Activated CD4-positive, alpha-beta T cell treated with anti-CD3 and anti-CD28 coated beads, Interleukin-2, amount 10 ng/mL, durations not matched to agents 7 days and 5 days (primary cell): ENCODE measurements at places on chromosomes 3 and 15.
A peak's percentile ranks its signal among the peaks of the same experiment; 100 is the strongest.

DNA sequence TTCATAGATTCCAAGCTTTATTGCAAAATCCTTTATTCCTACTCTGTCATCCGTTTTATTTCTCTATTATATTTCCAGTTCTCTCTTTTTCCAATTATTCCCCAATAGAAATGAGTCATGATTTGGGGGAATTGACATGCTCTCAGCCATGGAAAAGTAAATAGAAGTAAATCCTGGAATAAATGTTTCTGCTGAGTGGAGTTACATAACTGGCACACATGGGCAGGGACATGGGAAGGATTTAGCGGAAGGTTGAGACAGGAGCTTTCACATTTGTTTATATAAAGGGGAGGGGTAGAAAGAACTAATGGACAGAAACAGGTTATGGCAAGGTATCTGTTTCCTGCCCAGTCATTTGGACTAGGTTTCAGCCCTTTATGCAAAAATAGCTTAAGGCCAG, 221.6 kb downstream of the PLOD2 start:
- DNase-seq, result no peak

DNA sequence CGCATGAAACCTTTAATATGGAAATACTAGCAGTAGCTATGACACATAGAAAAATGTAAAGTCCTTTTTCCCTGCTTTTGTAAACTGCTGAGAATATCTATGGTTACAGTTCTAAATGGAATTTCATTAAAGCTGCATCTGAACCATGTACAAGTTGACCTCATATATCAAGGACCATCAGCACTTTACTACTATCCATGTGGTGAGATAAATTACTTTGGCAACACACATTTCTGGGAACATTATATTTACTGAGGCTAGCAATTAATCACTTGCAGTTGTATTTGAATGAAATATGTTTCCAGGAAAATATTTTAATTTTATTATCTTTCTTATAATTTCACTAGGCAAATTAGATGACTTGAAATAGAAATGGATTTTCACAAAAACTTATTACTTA, 545.5 kb downstream of the NAALADL2 start:
- no peak for DNase-seq

DNA sequence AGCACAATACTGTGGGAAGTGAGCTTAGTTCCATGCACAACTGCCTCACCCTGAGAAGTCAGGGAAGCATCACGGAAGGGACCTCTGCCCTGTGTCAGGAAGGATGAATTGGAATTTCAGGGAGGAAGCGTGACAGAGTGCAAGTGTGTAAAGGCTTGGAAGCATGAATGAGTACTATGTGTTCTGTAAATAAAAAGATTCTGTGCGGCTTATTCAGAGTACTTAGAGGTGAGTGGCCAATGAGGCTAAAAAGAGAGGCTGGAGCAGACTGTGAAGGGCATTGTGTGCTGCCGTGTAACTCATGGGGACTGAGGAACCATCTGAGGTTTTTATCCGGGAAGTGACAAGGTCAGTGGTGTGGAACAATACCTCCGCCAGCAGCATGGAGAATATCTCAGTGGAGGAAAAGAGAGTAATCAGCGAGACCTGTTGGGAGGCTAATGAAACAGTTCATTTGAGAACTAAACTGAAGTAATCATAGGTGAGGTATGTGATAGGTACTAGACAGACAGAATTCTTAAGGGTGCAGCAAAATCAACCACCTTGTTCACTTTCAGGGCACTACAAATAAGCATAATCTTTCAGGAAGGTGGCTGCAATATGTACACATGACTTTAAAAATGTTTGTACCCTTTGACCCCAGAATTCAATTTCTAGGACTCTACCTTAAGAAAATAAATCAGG, 64.9 kb upstream of the SPRED1 start:
- no peak for DNase-seq

DNA sequence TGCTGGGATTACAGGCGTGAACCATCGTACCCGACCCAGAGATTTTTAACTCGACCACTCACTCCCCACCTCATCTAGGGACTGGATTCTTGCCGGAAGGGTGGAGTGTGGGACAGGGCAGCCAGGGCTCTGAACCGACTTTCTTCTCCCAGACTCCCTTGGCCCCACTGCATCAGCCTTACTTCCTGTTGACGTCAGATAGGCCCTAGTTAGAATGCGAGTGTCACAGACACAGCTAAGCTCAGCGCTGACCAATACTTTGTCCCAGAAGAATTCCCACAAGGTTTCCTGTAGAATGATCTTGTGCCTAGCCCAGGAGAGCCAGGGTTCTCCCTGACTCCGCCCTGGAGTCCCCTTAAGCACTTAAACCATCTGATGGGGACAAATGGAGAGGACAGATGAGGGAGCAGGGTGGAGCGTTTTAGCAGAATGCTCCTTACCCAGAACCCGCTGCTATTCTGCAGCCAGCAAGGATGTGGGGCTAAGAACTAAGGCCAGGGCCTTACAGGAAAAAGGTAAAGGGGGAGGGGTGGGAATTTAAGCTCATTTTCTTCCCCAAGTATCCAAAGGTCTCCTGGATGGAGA, 5.8 kb upstream of the TUSC2 start:
- DNase-seq, result no peak

- DNase-seq, result no peak
Observed at GRCh38 chr3:184300378-184300720, 1.3 kb downstream of the PSMD2 start.

GRCh38 chr3:168341956-168342936, 246.5 kb upstream of the GOLIM4 start:
- DNase-seq, result no peak

DNA sequence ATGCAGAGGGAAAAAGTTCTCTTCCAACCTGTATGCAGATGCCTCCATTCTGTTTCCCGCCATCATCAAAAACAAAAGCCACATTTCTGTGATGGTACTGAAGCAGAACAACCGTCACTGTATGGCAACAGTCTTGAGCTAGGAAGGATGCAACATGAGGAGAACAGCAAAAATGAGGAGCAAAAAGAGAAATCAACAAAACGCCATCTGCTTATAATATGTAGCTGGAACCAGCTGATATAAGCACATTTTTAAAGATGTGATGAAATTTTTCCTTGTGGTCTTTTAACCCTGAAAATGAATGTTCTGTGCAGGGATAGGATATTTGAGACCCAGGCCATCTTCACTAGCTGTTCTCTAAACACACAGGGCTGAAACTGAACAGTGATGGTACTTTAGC, 287.0 kb downstream of the ZIC4 start:
- no peak for DNase-seq

- no peak for DNase-seq
Observed at GRCh38 chr15:77550301-77551251, 82.1 kb downstream of the LINGO1 start.

GRCh38 chr15:26670116-26670515, 102.8 kb downstream of the GABRB3 start:
- no peak for DNase-seq

DNA sequence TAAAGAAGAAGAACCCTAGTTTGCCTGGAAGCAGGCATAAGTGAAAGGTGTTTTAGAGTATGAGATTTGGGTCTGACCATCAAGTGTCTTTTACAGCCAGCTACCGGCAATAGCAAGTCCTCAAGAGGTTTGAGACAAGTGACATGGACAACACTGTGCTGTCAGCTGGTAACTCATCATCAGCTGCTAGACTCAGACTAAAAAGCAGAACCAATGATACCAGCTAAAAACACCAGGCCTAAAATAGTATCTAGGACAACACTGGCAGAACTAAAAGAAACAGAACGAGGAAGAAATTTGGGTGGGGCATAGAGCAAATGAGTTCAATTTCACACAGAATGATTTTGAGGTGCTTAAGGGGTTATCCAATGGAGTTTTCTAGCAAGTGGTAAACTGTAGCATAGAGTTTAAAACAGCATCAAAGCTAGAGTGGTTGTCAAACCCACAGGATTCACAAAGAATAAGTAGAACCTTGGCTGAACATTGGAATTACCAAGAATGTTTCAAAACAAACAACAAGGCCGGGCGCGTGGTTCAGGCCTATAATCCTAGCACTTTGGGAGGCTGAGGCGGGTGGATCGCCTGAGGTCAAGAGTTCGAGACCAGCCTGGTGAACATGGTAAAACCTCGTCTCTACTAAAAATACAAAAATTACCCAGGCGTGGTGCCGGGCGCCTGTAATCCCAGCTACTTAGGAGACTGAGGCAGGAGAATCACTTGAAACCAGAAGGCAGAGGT, 3.9 kb downstream of the CIAO2A start:
- no peak for DNase-seq

DNA sequence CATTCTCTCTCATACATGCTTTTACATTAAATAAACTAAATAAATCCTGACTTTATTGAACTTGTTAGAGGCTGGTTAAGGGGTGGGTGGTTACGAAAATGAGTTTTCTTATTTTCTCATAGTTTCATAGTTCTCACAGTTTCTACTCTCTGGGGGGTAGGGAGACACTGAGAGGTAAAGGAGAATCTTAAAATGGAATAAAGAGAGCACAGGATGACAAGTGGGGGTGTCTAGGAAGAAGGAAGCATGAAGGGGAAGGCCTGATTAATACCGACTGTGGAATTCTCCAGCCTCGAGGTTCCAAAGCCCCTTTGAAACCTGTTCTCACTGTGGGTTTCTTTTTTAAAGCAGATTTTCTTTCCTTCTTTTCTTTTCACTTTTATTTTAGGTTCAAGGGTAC, 66.4 kb upstream of the TRA2B start:
- no peak for DNase-seq

DNA sequence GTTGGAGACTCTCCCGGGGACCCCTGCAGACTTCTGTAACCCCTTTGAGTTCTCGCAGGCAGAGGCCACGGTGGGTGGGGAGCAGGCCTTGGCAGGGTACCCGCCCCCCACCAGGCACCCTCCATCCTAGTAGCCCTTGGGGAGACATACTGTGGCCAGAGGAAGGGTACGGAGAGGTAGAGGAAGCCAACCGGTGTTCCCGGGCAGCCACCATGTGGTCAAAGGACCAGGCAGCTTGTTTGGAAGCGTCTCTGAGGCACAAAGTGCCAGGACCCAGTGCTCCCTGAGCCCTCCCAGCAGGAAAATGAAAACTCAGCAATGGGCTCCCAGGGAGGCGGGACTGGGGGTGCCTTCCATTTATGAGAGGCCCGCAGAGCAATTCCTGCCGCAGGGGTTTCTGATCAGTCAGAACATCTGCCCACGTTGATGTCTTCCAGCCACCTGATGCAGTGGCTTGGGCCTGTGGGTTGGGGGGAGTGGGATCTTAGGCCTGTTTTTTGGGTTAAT, 53.0 kb upstream of the CGNL1 start:
- no peak for DNase-seq

GRCh38 chr3:25663347-25663868, 1.3 kb downstream of the TOP2B start:
- DNase-seq, result peak; percentile 23

DNA sequence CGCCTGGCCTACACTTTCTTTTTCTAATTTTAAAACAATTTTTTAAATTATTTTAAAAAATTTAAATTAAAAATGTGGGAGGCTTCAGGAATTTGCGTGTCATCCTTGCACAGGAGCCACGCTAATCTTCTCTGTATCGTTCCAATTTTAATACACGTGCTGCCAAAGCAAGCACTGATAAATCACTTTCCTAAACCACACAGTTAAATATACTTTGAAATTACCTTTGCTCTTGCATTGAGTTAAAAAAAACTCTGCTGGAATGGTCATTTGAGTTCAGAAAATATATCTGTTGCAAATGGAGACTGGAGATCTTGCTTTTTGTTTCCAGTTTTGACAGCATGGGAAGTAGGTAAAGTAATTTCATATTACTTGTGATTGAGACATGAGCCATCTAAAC, 23.6 kb downstream of the GATM start:
- no peak for DNase-seq

- DNase-seq, result no peak
Observed at GRCh38 chr3:37124435-37124834, 49.9 kb downstream of the LRRFIP2 start.

DNA sequence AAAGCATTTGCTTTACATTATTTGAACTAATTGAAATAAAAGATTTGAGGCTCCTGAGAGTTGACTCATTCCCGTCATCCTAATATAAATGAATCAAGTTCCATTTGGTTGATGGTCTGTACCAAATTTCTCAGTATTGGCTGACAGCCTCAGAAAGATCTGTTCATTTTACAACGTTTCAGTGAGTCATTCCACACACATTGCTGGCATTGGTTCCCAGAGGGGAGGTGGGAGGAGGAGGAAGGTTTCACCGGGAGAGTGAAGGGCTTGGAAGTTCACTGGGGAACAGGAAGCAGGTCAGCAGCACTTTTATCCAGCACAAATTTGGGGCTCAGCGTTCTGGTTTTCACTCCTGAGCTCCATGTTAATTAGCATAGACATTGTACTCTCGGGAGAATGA, 176.7 kb upstream of the CADPS start:
- no peak for DNase-seq

DNA sequence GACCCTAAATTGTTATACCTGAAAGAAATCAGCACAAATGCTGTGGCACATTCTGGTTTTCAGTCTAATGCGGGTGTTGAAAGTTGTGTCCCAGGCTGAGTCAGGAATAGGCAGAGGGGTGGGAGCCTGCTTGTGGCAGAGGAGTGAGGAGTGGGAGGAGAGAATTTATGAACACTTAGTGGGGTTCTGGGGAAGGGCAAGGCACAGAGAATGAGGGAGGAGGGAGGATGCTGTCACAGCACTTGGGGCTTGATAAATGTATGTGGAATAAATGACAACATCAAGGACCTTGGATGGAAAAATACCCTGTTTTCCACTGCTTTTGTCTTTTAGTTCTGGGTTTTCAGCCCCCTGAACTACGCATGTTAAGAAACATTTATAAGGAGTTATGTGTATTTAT, 49.3 kb downstream of the ZNF621 start:
- no peak for DNase-seq

DNA sequence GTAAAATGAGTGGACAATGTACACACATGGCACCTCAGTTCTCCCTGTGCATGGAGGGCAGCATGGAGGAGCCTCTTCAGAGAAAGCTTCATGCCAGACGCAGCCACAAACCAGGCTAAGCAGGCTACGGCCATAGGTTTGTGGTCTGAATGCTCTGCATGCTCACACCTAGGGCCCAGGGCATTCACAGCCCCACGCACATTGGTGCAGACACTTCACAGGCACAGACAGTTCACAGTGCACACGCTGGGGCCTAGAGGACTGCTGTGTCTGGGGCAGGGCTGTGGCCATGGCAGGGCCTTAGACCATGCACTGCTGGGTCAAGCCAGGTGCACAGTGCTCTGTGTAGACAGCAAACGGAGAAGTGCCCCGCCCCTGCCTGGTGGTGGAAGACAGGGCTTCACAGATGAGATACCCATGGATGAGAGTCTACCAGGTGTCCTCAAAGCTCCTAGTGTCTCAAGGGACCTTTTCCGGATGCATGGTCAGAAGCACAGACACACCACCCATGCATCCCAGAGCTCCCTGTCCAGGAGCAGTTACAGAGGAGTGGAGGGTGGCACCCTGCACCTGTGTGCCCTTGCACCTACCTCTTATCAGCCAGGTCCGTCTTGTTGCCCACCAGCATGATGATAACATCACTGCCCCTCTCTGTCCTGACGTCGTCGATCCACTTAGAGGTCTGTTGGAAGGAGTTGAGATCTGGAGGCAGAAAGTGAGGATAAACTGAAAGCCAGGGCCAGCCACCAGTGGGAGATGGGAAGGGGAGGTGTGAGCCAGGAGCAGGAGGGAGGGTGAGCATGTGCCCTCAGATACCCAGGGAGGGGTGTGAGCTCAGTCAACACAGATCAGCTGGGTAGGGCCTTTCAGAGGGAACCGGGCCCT, 33.5 kb downstream of the SRPRB start:
- no peak for DNase-seq
